ENCODE measurements at places on chromosomes 3 and 15.

DNA sequence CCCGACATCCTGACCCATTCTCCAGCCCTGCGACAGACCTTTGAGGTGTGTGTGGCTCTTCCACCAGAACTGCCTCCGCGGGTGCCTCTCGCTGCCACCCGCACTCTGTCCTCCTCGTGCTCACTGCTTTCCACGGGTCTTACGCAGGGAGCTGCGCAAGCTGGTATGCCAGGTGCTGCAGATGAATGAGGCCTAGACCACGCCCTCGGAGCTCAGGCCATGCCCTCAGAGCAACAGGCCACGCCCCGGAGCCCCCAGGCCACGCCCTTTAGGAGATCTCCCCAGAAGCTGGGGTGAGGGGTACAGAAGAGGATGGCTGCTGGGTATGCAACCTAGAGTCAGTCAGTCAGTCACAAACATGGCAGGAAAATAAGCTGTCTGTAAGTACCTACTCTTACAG, 300.3 kb downstream of the GABRG3 start:
- peak; percentile 41 for DNase-seq

DNA sequence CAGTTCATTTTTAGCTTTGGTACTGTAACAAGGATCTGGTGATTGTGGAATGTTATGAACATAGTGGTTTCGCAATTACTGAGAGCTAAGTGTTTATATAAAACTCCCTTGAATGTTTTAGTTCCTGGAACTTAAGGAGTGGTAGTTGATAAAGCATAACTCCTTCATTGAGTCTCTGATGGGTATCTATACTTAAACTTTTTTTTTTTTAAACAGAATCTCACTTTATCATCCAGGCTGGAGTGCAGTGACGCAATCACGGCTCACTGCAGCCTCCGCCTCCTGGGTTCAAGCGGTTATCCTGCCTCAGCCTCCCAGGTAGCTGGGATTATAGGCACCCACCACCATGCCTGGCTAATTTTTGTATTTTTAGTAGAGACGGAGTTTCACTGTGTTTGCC, 11.3 kb downstream of the PRKCI start:
- no peak for DNase-seq

- no peak for DNase-seq
Measured at GRCh38 chr15:41935566-41936020, 36.8 kb downstream of the EHD4 start.

GRCh38 chr15:49697121-49697520, 76.3 kb downstream of the DTWD1 start:
- no peak for DNase-seq

- no peak for DNase-seq
Measured at GRCh38 chr3:146404436-146404835, 64.9 kb downstream of the PLSCR2 start.

DNA sequence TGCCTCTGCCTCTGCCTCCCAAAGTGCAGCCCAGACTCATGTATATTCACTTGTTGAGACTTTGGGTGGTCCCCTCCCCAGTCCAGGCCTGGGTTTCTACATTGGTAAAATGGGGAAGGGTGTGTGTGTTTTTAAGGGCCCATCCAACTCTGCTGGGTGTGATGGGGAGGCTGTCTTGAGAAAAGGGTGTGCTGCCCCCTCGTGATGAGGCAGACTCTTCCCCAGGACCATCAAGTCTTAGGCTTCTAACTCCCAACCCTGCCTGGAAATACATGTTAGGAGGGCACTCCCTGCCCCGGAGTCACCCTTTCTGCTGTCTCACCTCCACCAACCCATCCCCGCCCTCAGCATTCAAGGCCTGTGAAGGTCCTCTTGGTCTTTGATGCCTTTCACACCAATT, 4.4 kb upstream of the PTPN23 start:
- no peak for DNase-seq

DNA sequence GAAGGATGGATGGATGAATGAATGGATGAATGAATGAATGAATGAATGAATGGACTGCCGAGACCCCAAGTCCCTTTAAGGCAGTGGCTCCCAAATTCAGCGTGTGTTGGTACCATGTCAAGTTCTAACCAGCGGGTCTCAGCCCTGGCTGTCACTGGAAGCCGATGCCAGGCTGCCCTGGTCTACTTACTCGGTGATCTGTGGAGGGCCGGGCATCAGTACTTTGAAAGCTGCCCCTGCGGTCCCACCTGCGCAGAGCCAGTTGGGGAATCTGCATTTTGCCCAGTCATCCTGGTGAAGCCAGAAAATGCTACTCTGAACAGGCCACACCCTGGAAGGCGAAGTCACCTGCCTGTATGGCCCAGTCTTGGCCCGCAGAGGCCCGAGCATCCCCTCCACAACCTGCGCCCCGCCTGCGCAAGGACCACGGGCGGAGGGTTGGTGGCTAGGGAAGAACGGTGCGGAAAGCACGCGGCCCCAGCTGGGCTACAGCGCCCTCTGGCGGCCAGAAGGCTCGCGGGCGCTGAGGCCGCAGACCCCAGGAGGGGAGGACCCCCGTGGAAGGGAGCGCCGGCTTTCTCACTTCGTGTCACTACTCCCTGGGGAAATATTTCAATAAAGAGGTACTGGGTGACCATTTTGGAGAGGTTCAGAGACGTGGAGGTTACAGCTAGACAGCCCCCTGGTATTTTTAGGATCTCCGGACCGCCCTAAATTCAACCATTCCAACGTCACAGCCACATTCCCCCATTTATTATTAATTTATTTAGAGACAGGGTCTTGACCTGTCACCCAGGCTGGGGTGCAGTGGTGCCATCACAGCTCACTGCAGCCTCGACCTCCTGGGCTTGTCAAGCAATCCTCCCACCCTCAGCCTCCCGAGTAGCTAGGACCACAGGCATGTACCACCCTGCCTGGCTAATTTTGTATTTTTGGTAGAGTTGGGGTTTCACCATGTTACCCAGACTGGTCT, 34.9 kb downstream of the PRKCD start:
- peak; percentile 80 for DNase-seq

DNA sequence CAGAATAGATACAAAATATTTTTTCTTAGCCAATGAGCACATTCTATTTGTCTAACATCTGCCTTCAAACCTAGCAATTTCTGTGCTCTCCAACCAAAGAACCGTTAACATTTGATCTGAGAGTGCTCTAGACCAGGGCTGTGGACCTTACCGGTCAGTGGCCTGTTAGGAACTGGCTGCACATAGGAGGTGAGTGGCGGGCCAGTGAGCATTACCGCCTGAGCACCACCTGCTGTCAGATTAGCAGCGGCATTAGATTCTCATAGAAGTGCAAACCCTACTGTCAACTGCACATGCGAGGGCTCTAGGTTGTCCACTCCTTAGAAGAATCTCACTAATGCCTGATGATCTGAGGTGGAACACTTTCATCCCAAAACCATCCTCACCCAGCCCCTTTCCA, 131.7 kb downstream of the CADM2 start:
- DNase-seq: peak; percentile 26

- no peak for DNase-seq
Measured at GRCh38 chr3:162437480-162437879, 940.9 kb downstream of the OTOL1 start.

DNA sequence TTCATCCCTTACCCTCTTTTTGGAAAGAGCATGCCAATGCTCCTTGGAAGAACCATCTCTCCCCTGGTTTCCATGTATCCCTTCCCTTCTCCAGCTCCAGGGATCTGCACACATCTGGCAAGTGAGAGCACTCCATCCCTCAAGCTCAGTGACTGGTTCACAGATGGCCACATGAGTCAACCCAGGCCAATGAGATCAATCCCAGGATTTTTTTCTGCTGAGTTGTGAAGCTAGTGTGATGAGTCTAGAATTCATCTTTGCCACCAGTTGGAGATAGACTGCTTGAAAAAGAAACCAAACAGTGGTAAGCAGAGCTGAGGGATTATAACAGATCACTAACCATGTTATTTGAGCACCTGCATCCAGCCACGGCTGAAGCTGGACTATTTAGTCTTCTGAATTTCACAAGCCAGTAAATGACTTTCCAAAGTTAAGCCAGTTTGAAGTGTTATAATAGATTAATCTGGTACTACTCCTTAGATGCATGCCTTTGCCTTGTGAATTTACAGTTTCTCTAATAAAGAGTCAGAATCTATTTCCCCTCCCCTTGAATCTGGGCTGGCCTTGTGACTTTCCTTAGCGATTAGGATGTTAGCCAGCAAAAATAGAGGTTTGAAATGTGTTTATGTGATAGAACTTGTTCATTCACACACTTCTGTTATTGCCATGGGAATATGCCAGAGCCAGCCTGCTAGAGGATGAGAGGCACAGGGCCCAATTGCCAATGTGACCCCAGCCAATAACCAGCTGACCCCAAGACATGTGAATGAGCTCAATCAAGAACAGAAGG, 159.8 kb downstream of the WNT5A start:
- no peak for DNase-seq

DNA sequence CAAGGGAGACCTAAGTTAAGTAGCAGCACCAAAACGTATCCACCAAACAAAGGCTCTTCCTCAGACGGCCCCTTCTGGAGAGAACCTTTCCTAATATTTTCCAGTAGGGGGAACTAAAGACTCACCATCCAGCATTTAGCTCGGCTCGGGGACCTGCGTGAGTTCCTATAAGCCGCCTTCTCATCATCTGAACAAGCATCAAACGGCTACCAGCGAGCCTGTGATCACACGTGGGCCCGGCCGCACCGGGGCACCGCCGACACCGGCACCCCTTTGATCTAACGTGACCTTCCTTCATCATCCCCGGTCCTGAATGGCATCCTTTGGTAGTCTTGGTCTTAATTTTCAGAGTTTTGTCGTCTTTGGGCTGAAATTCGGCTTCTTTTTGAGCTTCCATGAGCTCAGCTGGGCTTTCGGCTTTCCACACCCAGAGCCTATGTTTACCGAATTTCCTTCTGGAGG, 1.4 kb upstream of the ROBO2 start:
- DNase-seq: peak; percentile 70

DNA sequence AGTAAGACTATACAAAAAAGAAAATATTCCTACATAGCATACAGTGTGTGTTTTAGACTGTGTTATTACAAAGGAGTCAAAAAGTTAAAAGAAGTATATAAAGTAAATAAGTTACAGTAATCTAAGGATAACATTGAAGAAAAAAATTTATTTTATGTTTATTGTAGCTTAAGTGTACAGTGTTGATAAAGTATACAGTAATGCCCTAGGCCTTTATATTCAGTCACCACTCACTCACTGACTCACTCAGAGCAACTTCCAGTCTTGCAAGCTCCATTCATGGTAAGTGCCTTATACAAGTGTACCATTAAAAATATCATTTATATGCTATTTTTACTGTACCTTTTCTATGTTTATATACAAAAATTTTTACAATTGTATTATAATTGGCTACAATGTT, 220.1 kb downstream of the BCHE start:
- DNase-seq: no peak

DNA sequence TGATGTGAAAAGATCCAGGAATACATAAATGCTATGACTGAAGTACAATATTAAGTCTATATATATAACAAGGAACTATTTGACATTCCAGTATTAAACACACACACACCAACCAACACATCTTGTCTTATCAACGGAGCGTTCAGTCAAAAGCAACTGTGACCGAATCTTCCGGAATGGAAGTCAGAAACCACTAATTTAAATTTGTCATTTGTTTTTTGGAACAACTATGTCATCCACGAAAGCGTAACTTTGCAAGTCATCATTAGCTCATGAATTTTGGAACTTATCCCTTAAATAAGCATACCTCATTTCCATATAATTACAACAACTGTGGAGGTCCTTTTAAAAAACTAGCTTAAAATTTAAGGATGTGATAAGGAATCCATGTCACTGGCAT, 5.0 kb downstream of the ZNF385D start:
- no peak for DNase-seq

- DNase-seq: no peak
Measured at GRCh38 chr3:117068301-117068700, 358.7 kb downstream of the TUSC7 start.

DNA sequence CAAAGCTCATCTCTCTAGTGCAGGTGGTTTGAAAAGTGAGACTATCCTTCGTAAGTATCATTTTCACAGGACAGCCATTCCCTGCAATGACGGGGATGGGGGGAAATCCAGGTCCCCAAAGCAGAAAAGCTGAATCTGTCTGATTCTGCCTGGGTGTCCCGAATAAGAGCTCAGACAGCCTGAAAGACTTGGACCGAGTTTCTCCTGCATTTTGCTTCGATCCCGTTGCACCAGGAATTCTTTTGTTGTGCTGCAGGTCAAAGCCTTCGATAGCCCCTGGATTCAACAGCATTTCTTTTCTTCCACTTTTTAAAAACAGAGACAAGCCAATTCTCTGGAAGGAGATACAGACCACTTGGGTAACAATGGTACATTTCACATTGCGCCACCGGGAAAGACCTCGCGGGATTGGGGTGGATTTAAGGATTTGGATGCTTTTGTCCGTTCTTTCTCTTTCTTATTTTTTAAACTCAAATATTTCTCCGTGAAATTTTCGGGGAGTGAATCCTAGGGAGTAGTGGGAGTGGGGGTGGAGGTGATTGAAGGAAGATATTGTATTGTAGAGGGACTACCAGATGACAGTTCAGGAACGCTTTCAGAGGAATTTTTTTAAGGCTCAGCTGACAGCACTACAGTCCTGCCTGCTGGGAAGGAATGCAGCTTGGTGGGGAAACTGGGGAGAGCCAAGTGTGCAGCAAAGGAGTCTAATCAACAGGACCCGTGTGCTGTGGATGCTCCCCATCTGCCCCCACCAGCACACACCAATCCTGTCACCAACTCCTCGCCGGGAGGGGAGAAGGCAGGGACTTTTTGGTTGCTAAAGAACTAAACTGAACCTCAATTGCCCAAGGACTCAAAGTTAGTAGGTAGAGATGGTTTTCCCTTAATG, 2.6 kb downstream of the SLITRK3 start:
- peak; percentile 26 for DNase-seq

GRCh38 chr3:40172560-40172959, 136.9 kb upstream of the EIF1B start:
- no peak for DNase-seq

GRCh38 chr3:159520638-159521037, 468.0 kb upstream of the IL12A start:
- DNase-seq: no peak

GRCh38 chr3:103926936-103927335, 1439.8 kb upstream of the ALCAM start:
- DNase-seq: no peak

- DNase-seq: no peak
Measured at GRCh38 chr3:143158014-143158988, 38.7 kb downstream of the CHST2 start.

DNA sequence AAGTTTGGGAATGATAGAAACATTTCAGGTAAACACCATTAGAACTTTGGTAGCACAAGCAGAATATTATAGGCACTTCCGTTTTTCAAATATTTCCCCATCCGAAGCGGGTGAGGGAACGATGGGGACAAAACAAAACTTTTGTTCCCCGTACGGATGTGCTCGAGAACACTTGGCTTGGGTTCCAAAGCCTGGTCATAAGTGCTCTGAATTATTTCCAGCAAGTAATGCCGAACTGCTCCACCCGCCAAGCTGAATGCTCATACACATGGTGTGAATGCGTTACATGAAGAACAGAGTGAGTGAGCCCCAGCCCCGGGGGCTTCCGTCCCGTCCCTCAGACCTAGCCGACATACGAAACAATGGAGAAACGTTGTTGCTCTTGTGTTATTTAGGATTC, 438.2 kb upstream of the ARRDC4 start:
- DNase-seq: no peak

All from WTC11 (cell line).